Stimulated activated CD4-positive, alpha-beta T cell treated with anti-CD3 and anti-CD28 coated beads, Interleukin-1b, Interleukin-23, amount 100 ng/mL, for 1 hour (primary cell): ENCODE measurements at places on chromosomes 1 and 21.

GRCh38 chr21:34518301-34518700, 6.3 kb upstream of the KCNE1 start:
- no peak for DNase-seq

DNA sequence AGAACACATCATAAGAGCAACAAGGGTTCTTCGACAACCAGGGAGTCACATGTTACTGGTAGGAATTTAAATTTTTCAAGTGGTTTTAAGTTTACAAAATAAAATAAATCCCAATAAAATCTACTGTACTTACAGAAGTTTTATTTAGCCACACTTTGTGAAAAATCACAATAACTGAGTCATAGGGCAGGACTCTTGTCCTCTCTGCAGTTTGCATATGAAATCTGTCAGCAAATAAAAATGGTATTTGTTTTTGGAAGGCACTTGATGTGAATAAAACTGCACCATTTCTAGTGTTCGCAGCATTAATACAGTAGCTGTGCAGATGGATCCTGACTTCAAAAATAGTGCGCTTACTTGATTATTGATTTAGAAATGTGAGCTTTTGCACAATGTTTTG, 150.4 kb downstream of the LBR start:
- no peak for DNase-seq

- no peak for DNase-seq
Measured at GRCh38 chr1:2443277-2444137, 31.1 kb upstream of the PEX10 start.

- no peak for DNase-seq
Measured at GRCh38 chr1:64280001-64280400, 76.6 kb downstream of the UBE2U start.

DNA sequence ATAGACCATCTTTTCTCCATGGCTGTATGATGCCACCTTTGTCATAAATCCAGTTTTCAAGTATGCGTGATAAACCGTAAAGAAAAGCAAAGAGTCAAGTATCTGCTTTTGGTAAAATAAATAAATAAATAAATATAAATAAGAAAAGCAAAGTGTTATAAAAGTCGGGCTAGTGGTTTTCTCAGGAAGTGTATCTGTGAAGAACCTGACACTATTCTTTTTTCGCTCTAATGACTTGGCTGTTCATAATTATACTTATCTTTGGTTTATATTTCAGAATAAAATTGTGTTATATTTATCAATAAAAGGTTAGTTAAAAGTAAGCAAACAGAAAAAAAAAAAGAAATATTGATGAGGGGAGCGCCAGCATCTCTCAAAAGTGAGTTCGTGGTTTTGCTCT, 594 bp upstream of the EXO5 start:
- DNase-seq, result no peak

DNA sequence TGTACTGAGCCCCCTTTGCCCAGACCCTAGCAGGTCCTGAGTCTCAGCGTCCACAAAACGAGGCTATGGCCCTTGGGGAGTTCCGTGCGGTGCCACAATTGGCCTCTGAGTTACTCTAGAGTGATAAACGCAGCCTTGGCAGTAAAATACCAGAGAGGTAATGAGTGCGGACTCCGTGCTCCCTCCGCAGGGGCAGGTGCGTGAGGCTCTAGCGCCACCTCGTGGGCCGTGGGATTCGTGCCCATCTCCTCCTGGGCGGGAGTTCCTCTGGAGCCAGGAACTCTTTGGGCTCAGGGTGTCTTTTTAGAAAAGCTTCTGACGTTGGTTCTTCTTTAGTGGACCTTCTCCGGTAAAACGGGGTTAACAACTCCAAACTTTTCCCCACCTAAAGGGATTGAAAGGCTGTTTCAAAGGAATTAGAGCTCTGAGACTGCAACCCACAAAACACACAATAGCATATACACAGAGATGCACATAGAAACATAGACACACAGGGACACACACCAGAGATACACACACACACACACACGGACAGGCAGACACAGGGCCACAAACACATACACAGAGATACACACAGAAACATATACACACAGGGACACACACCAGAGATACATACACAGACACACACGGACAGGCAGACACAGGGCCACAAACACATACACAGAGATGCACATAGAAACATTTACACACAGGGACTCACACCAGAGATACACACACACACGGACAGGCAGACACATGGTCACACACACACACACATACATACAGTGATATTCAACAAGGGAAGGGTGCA, 99.4 kb downstream of the KCNJ15 start:
- peak; percentile 17 for DNase-seq

GRCh38 chr1:231274119-231274825, 33.3 kb downstream of the GNPAT start:
- no peak for DNase-seq

DNA sequence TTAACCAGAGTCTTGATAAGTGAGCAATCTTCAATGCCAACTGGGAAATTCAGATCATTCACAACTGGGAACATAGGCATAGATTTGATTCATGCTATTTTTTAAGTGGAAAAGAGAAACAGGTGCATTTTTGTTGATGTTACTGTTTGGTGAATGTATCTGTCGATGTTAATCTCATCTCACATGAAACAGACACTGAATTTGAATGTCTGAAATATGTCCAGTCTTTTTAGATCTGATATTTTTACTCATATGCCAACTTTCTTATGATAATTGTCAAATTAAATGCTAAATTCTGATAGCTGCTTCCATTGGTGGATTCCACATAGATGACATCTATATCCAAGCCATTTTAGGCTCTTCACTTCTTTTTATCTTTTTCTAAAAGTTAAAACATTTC, 213.1 kb downstream of the RYR2 start:
- DNase-seq, result no peak

- no peak for DNase-seq
Measured at GRCh38 chr1:222786121-222786520, 28.7 kb upstream of the DISP1 start.

DNA sequence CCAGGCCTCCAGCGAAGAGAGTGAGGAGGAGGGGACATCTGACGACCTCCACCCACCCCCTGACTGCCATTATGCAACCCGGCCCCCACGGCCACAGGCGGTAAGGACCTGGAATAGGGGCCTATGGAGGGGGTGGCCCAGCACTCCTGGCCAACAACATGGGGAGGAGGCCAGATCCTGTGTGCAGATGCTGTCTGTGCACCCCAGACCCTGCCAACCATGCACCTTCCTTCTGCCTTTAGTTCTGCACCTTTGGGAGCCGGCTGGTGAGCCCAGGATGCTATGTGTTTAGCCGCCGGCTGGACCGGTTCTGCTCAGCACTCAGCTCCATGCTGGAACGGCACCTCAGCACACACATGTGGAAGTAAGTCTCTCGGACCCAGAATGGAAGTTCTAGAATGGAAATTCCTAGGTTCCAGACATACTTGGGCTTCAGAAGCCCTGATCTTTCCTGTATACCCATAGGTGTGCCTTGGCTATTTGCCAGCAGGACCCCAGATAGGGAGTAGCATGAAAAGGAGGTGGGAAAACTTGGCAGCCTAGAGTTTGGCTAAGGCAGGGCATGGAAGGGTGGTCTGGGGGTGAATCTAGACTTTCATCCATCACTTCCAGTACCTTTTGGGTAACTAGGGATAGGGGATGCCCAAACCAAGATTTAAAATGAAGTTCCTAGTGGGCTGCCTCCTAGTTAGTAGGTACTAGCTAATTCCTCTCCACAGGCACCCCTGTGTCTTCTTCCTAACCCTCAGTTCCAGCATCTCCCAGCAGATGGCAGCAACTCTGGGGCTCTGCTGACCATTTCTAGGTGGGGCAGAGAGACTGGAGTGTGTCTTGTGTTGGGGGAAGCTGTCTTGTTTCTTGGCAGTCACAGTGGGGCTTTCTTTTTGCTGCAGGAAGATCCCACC, 3.6 kb upstream of the CYB561D1 start:
- peak; percentile 54 for DNase-seq

DNA sequence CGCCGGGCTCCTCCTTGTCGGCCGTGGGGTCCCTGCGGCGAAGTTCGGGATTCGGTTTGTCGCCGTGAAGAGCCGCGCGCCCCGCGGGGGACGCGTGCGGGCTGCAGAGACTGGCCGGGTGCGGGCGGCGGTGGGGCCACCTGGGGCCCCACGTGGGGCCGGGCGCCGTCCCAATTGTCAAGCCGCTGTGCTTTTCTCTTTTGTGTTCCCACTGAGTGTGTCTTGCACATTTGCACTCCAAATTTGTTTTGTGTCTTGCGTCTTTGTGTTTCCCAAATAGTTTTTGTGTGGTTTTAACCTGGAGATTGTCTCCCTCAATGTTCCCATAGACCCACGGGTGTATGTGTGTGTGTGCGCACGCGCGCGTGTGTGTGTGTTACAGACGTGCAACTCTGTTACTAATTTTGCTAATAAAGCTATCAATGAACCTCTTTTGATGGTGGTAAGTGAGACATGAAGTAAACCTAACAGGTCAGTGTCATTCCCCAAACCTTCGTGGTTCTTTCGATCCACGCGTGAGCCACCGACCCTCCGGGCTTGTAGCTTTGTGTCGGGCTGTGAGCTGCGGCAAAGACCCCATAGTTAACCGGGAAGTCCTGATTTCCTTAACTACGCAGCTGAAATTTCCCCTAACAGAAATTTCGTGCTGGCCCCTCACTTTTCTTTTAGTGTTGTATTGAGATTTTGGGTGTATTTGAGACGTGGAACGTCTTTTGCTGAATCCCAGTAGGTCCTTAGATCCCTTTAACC, 708 bp downstream of the PRDM2 start:
- peak; percentile 1 for DNase-seq

GRCh38 chr1:183674339-183674738, 21.2 kb upstream of the APOBEC4 start:
- DNase-seq, result no peak

DNA sequence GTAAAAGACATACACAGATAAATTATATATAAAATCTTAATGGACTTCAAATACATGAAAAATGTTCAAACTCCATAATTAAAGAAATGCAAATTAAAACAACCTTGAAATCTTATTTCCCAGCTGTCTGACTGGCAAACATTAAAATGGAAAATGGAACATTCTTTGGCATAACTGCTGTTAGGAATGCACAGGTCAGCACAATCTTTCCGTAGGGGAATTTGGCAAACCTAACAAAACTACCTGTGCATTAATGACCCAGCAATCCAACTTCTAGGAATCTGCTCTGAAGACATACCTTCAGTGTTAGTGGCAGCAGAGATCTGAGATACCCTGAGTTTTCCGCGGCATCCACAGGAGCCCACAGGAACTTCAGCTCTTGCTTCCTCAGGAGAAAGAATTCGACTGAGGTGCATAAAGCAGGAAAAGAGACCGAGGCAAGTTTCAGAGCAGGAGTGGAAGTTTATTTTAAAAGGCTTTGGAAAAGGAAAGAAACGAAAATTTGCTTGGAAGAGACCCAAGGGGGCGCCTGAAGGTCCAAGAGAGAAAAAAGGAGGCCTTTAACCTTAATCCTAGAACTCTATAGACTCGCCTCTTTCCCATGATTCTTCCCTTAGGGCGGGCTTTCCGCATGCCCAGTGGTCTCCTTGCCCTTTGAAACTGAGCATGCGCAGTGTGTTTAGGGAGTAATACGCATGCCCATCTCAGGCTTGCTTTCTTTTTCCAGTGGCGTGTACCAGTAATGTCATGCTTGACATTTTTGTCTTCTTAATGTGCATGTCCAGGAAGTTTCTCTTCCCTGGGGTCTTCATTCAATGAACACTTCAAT, 24.8 kb downstream of the LYPD8 start:
- no peak for DNase-seq

GRCh38 chr1:172203135-172203823, 217.2 kb upstream of the C1orf105 start:
- no peak for DNase-seq

GRCh38 chr1:17874231-17874630, 119.1 kb downstream of the ACTL8 start:
- no peak for DNase-seq

DNA sequence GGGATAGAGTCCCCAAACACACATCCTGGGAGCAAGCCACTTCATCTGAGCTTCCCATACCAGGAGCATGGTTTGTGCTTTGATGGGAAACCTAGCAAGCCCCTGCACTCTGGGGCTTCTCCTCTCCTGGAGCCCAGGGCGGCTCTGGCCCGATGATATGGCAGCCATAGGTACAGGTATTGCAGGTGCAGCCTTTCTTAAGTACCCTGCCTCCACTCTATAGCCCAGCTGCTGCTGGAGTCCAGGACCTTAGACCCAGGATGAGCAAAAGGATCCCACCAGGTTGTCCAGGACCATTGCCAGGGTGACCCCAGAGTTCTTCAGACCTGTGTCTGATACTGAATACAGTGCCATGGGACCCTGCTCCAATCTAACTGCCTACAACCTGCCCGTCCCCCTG, 4.2 kb downstream of the C1orf226 start:
- no peak for DNase-seq

DNA sequence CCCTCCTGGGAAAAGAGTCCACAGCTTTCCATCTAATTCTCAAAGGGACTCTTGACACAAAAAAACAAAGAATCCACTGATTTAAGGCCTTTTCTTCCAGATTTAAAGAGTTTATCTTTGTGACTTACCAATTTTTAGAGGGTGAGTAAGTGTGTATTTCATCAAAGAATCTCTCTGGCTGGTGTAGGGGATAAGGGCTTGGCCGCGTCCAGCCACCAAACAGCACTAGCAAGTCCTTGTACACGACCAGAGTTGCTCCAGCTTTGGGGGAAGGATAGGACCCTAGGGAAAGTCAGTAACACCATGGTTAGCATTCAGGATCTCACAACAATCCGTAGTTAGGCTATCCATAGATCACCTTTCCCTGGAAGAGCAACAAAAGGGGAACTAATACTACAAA, 19.5 kb upstream of the CPLANE2 start:
- no peak for DNase-seq

DNA sequence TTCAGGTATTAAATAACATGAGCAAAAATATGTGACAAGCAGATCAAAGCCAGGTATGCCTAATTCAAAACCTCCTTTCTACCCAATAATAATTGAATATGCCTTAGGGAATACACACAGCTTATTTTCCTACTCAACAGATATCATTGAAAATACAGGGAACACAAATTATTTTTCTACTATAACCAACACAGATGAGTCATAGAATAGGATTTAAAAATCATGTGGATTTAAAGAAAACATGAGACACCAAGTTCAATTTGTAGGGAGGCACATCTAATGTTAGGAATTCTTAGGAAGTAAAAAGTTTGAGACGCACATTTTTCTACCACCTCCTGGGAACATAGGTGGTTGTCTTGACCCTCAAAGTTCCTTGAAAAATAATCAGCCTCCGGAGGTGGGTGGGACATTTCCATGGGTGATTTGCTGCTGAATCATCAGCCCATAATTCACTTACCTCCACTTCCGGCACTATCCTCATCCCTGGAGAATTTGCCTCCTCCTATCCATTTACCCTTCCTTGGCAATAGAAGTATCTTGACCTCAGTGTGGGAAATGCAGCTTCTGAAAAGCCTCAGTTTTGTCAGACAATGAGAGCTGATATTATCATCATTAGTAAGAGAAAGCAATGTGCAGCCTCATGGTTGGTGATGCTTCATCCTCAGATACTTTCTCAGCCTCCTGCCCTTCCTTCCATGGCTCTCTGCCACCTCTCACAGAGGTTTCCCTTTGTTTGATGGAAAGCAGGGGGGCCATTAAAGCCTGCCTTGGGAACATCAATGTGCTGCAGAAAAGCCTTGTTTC, 33.5 kb upstream of the RGS4 start:
- no peak for DNase-seq

- no peak for DNase-seq
Measured at GRCh38 chr1:246111570-246111969, 395.5 kb downstream of the SMYD3 start.
